Epithelial cell of esophagus (primary cell): ENCODE measurements at places on chromosomes 12 and 14.

- DNase-seq: peak; percentile 80
Observed at GRCh38 chr12:15700595-15700994, 88.6 kb downstream of the EPS8 start.

DNA sequence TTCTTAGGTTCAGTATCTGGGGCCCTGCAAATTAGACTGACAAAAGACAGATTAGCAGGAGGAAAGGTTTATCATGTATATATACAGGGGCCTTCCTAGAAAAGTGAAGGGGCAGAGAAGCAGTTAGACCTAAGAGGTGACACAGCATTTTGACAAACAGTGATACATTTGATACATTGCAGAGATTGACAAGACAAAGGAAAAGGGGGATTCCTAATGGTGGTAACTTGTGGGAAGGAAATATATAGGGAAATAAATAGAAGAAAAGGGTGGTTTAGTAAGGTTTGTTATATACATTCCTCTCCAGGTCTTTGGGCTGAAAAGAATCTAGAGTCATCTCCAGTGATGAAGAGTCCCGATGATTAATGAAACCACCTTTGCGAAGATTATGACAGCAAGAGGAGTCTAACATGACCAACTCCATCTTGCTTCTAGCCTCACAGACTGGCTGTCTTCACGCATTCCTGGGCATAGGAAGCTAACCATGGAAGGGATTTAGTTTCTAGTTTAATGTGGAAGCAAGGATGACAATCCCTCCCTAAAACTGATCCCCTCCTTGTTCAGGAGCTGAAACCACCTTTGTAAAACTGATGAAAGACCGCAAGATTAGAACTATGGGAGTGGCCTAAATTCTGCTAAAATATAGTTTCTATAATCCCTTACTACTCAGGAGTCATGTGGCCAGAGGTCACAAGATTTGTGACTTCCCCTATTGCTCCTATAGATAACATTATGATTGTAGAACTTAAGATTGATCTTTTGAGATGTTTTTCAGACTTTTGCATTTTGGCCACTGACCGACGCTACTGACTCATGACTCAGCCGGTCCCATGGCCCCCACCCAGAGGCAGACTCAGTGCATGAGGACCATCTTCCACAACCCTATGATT, 31.1 kb upstream of the CPM start:
- DNase-seq: no peak

DNA sequence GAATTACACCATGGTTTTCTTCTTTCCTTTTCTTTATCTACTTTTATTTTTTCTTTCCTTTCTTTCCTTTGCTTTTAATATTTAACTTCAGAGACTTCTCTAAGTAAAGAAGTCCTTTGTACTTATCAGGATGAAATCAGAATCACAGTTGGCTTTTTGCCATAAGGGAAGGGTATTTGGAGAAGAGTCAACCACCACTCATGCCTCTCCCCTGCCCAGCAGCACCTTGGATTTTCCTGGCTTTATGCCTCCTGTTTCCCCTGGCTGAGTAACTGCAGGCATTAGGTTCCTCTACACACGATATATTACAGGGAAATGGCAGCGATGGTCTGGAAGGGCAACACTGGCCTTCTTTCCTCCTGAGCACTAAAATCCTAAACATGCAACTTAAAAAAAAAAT, 266.4 kb upstream of the CAND1 start:
- DNase-seq: peak; percentile 17

DNA sequence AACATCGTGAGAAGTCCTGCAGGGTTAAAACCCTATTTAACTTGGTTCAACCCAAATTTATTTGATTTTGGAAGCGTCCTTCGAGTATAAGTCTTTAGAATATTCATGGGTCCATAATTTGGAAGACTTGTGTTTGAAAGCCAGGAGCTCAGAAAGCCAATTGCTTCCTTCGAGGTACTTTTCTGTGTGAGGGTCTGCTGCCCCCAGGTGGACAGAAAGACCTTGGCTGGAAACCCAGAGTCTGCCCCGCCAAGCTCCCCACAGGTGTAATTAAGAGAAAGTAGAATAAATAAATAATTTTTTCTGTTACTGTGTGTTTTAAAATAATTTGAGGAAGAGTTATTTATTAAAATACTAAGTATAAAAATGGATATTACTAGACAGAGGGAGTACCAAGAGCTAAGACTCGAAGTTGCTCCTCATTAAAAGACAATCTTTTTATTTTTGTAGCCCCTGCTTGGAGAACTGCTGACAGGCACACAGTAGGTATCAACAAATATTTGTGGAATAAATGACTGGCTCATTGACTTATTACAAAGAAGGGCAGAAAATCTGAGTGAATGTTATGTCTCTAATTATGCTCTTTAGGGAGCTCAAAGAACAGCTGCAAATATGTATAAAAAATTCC, 105.8 kb downstream of the PAH start:
- no peak for DNase-seq

DNA sequence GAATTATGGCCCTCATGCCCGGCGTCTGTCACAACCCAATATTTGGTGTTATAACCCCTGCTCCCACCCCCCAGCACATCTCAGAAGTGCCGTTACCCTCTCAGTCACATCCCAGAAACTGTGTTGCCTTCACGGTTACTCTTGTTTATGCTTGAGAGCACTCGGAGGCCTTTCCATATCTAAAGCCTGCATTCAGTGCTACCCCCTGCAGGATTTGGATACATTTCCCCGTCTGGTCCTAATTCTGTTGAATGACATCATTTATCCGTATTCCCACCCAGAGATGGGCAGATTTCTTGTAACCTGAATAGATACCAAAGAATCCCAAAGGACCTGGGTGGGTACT, 19.1 kb upstream of the FOS start:
- no peak for DNase-seq

DNA sequence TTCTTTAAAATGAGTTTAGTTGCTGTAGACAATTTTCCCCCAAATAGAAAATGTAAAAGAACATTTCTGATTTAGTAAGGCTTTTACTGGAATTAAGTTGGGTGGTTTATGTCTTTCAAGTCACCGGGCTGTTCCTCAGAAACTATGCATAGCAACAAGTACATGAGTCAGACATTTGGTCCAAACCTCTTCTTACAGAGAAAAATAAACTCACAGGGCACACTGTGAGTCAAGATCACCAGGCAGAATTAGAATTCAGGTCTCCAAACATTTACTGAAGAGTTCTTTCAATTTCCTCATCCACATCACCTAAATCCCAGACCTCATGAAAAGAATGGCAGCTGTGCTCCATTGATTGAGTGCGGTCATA, 476.1 kb upstream of the SOX5 start:
- DNase-seq: no peak

DNA sequence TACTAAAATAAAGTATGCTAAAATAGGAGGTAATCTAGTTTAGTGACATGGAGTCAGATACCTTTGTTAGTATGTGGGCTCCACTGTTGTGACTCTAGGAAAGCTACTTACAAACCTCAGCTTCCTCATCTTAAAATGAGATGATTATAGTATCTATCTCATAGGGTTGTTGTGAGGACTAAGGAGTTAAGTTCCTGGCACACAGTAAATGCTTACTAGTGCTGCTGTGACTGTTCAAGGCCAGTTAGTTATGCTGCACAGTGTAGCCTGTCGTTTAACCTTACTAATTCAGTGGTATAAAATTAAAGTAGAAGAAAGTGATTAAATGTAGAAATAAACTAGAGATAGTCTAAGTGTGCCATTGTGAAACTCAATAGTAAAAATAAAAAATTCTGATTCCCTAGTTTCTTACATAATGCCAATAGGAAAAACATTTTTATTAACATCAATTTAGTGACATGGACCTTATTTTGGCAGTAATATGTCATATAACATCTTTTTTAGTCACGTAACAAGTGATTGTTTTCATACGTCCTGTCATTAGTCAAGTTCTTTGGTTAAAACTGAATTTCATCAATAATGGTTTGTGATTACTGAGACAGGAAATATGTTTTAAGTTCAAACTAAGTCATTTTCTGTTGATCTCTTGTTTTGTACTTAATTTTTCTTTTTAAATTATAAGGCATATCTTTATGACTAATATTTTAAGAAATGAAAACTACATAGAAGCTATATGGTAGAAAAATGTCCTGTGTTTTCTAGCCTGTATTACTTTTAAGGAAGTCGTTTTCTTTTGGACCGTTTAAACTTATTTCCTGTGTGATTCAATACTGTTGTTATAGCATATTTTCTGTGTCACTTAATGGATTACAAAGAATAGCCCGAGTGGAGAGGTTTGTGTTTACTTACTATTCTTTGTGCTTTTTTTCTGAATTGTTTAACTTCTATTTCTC, 74.0 kb downstream of the PCNX1 start:
- no peak for DNase-seq

- DNase-seq: no peak
Observed at GRCh38 chr14:100862277-100862676, 36.4 kb downstream of the MEG3 start.

GRCh38 chr12:76144245-76144549, 59.7 kb upstream of the NAP1L1 start:
- DNase-seq: peak; percentile 57

GRCh38 chr14:68603533-68604360, 189.1 kb downstream of the ZFP36L1 start:
- no peak for DNase-seq

GRCh38 chr12:57886542-57886941, 40.0 kb upstream of the CTDSP2 start:
- DNase-seq: no peak

GRCh38 chr14:55889124-55889523, 229.1 kb upstream of the PELI2 start:
- DNase-seq: peak; percentile 93

DNA sequence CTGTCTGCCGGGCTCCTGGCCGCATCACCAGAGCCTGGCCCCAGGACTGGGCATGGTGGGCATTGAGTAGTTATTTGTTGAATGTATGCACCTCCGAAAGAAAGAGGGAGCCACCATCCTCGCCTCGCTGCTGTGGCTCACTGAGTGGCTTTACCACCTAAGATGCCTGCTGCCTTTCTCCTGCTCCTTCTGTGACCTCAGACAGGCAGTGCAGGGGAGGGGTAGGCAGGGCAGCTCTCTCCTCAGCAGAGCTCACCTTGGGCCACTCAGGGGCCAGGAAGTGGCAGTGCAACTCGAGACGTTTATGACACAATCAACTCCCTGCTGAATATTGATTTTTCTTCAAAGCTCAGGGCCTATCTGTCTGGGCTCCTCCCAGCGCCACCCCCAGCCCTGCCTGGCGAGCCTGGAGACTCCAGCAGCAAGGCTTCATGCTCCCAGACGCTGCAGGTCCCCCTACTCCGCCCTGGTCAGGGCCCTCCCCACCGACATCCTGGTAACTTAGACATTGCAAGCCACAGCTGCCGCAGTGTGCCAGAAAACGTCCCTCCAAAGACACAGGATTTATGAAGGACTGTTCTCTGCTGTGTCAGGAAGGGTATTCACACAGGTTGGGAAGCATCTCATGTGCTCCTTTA, 84.3 kb upstream of the DIO3 start:
- DNase-seq: no peak

DNA sequence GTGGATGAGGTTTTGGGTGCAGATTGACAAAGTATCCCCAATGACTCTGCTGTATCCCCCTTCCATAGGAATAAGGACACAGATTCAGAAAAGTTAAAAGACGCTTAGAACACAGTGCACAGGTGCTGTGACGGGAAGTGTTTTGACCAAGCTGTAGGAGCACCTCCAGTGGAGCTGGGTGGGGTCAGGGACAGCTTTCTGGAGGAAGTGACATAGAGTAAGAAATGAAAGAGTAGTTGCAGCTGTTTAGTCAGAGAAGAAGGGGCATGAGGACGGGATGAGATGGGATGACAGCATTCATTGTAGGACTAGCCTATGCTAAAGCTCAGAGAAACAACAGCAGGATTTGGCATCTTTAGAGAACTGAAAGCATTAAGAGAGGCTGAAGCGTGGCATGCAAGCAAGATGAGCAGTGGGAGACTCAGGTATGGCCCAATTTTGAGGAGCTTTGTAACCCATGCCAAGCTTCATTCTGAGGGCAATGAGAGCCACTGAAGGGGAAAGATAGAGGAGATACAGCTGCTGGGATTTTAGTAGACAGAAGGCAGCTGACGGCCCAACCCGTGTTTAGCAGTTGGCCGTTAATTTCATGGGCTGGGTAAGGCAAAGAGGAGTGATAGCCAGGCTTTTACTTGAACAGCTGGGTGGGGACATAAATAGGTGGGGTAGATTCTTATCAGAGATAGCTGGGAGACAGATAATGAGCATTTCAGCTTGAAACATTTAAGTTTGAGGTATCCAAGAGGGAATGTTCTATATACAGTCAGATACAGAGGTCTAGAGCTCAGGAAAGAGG, 131.8 kb upstream of the KRAS start:
- DNase-seq: no peak

GRCh38 chr12:126772171-126772864, 1494.7 kb upstream of the TMEM132C start:
- peak; percentile 28 for DNase-seq

GRCh38 chr14:52879958-52880357, 70.9 kb downstream of the FERMT2 start:
- no peak for DNase-seq

DNA sequence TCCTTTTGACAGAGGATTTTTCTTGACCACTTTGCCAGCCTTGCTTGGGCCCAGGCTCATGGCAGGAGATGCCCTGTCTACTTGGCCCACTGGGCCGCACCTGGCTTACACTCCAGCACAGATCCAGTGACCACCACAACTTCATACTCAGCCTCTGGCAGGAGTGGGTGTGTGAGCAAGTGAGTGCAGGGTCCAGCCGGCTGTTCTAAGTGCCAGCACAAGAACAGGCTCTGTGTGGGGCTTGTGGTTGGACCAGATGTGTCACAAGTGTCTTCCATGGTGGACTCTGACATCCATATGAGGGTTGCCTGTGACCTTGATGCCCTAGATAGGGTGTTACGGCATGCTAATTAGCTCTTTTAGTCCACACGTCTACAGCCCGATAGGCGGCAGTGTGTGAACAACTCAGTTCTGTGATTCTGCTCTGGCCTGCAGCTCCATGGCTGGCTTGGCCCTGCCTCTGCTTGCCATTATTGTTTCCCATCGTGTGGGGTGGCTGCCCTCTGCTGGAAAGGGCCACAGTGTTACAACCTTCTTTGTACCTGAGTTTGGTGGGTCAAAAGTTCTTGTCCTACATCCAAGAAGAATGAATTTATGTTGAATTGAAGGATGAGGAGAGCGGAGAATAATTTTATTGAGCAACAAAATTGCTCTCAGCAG, 1089.1 kb downstream of the SLC6A15 start:
- peak; percentile 75 for DNase-seq

GRCh38 chr14:72664651-72665050, 229.2 kb downstream of the DPF3 start:
- DNase-seq: no peak
